NCI-H82 (cell line): ENCODE measurements at places on chromosomes 5 and 9.

- no peak for DNase-seq
Observed at GRCh38 chr5:44875661-44876605, 67.2 kb downstream of the MRPS30 start.

- DNase-seq: no peak
Observed at GRCh38 chr9:20437476-20437875, 184.8 kb downstream of the MLLT3 start.

DNA sequence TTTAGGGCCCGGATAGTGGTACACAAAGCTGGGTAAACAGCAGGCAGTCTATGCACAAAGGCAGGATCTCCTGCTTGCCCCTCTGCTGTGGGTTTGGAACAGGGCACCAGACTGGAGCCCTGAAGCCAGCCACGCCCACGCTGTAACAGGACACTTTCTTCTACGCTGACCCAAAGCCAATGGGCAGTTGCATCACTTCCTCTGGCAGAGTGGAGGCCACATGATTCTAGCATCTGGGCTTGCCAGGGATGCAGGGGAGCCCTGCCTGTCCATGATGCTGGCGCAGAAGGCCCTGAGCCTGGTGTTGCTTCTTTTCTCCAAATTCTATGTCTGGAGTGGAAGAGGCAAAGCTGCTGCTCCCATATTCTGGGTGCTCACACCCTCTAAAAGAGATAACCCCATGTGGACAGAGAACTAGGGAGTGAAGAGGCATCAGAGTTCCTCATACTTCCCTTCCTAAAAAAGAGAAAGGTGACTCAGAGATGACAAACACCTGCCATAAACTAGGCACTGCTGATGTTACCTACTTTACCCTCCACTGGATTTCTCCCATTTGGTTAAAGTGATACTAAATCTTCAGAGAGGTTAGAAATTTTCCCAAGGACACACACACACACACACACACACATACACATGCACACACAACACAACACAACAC, 260.3 kb upstream of the KLF4 start:
- no peak for DNase-seq

DNA sequence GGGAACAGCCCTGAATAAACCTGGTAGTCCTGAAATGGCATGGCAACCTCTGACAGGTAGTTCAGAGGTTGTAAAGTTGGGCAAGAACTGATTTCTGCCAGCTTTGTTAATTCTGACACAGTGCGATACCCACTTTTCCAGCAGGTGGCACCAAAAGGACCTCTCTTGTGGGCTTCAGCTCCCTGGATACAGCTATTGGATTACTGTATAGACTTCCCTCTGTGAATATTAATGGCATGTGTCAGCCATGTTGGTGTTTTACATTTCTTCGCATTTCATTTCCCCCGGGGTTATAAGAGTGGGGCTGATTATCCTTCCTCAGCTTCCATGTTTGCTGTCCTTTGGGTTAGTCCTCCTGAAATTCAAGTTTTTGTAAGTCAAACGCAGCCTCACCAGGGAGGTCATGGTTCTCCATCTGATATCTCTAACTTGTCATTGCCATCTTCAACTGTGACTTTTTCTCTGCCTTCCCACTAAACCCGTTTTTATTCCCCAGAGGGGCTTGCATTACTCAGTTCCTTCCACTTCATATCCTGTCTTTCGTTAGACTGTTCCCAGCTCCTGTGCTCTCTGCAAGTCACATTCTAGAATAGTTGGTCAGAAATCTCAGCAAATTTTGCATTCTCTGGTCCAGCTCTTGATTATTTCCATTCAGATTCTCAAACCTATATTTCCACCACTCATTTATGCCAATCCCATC, 135.6 kb downstream of the LIFR start:
- peak; percentile 82 for DNase-seq

DNA sequence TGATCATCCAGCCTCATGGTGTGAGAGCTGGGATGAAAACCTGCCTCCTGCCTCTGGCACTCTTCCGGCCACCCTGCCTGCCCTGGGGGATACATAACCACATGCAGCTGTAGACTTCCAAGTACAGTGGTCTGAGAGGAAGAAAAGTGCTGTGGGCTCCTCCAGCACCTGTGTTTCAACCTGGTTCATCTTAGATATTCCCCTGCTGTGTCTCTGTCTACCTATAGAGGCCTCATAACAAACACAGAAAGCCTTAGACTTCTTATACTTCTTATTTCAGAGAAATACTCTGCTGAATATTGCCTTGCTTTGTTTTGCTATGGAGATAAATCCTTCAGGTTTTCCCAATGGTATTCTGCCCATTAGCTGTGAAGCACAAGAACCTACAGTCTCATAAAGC, 19.6 kb upstream of the TNFAIP8 start:
- no peak for DNase-seq

- no peak for DNase-seq
Observed at GRCh38 chr9:134466869-134467616, 140.8 kb downstream of the RXRA start.

GRCh38 chr5:36599986-36600779, 6.2 kb upstream of the SLC1A3 start:
- DNase-seq: no peak

GRCh38 chr9:96130970-96131369, 171.0 kb downstream of the HSD17B3 start:
- DNase-seq: no peak

- no peak for DNase-seq
Observed at GRCh38 chr5:150577378-150578139, 62.9 kb upstream of the SYNPO start.

DNA sequence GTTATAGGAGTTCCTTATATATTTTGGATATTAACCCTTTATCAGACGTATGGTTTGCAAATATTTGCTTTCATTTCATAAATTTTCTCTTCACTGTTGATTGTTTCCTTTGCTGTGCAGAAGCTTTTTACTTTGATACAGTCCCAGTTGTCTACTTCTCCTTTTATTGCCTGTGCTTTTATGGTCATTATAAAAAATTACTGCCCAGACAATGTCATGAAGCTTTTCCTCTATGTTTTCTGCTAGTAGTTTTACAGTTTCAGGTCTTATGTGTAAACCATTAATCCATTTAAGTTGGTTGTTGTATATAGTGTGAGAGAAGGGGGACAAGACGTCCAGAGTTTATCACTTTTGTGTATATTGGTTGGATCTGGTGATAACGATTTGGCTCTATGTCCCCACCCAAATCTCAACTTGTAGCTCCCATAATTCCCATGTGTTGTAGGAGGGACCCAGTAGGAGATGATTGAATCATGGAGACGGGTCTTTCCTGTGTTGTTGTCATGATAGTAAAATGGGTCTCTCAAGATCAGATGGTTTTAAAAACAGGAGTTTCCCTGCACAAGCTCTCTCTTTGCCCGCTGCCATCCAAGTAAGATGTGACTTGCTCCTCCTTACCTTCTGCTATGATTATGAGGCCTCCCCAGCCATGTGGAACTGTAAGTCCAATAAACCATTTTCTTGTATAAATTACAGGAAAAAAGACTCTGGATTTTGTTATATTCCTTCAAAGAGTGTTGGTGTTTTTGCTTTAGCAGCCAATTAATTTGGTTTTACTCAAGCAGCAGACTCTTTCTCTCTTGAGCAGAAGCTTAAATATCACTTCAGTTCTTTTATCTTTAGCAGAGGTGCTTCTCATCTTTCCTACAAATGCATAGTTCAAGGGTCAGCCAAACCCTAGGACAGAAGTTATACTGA, 13.7 kb downstream of the F2R start:
- no peak for DNase-seq

GRCh38 chr9:38319496-38320173, 72.9 kb upstream of the ALDH1B1 start:
- DNase-seq: no peak

DNA sequence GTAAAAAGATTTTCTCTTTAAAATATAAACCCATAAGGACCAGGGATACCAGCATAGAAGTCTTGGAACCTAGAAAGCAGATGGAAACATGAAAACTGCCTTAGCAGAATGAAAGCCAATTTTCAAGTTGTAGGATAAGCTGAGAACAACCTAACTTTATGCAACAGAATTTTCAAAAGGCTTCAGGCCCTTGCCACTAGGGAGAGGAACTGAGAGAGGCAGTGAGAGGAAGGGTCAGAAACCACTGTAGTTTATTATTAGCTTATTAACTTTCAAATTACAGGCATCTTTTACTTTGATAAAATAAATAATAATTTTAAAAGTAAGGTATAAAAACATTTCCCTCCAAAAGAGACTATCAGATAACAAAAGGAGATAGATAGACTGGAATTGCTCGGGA, 33.4 kb downstream of the FAM81B start:
- no peak for DNase-seq

DNA sequence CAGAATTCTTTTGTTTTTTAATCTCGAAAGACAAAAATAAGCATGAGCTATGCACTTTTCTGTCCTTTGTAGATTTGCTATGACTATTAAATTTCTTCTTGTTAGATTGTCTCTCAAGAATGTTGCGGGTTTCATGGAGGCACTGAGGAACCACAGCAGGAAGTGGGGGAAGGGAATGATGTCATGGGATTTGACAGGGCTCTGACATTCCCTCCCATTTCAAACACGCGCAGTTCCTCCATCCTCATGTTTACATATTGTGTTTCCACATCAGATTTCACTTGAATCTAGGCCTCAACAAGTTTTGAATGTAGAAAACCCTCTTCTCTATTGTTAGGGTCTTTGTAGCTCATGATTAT, 154.8 kb downstream of the PALM2AKAP2 start:
- no peak for DNase-seq

DNA sequence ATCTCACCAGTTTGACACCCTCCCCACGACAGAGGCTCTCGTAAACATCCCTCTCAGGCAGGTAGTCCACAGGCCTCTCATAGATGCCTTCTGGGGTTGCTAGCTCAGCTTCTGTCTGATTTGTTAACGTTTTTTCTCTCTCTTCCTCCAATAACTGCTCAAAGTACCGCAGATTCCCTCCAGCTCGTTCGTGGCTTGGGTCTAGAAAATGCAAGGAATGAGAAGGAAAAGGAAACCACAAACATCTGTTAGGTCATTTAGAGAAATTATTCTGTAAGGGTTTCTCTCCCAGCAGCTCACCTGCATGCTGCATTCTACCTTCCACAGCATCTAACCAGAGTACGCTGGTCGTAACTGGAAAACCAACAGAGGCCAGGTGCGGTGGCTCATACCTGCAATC, 18.5 kb downstream of the P4HA2 start:
- no peak for DNase-seq

DNA sequence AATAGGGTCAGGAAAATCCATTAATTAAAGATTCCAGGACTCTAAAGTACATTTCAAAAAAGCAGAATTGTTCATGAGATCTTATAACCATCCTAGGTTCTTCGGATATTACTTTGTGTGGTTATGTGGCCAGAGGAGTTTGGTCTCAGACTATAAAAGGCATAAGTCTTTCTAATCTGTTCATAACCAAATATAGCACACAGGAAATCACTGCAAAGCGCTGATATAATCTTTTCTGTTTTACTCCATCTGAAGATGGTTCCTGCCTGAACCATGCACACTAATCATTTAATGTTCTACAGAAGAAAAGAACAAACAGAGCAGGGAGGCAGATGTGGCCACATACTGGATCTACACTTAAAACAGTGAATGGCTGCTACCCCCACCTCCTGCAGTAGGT, 182.8 kb downstream of the SEMA5A start:
- DNase-seq: no peak

DNA sequence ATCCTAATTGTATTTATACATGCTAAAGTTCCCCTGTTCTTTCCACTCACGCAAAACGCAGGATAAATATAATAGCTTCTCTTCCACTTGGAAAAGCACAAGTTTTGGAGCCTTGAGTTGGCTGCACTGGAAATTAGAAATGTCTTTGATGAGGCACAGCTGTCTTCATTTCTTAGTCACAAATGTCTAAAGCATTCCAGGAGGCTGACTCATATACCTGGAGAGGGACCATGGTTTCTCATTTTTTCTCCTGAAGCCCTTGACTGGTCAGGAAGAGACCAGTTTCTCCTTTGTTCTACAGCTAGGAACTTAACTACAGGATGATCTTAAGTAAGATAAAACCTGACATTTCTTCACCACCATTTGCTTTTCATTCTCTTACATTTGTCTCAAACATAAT, 16.2 kb downstream of the MTX3 start:
- DNase-seq: peak; percentile 20

DNA sequence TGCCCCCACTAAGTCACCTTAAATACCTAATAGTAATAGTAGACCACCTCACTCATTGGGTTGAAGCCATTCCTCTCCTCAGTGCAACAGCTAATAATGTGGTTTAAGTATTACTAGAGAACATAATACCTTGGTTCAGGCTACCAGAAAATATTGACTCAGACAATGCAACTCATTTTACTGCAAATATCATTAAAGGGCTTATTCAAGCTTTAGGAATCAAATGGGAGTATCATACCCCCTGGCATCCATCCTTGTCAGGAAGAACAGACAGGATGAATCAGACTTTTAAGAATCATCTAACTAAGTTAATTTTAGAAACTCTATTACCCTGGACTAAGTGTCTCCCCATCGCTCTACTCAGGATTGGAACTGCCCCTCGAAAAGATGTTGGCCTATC, 6.8 kb upstream of the RNF180 start:
- DNase-seq: no peak

DNA sequence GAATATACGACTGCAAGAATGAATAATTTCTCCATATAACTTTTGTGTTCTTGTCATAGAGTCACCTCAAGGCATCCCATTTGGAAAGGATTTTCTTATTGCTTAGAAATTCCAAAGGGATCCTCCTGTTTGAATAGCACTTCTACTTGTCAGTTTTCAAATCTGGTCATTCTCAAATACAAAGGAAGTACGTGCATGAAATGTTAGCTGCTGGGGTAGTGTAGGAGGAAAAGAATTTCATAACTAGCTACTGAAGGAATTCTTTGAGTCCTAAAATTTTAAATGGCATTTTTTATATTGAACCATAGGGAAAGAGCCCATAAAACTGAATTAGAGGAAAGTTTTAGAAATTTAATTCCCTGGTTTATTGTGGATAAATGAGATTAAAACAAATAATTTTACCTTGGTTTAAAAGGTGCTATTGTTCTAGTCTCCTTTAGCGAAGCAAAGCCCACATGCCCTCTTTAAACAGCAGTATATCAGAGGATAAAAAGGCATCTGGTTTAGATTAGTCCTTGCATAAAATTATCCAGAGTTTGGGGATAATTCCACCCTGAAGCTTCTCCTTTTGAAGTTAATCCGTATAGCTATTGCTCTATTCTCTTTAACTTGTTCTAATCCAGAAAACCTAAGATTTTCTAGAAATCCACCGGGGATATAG, 2.0 kb upstream of the MPDZ start:
- DNase-seq: peak; percentile 31

- DNase-seq: no peak
Observed at GRCh38 chr5:95836544-95836943, 14.0 kb upstream of the GLRX start.

GRCh38 chr9:92036756-92037155, 78.5 kb downstream of the SPTLC1 start:
- no peak for DNase-seq

- DNase-seq: no peak
Observed at GRCh38 chr5:56467176-56467717, 234.1 kb upstream of the ANKRD55 start.

GRCh38 chr9:100674419-100675122, 96.7 kb downstream of the CAVIN4 start:
- DNase-seq: no peak

DNA sequence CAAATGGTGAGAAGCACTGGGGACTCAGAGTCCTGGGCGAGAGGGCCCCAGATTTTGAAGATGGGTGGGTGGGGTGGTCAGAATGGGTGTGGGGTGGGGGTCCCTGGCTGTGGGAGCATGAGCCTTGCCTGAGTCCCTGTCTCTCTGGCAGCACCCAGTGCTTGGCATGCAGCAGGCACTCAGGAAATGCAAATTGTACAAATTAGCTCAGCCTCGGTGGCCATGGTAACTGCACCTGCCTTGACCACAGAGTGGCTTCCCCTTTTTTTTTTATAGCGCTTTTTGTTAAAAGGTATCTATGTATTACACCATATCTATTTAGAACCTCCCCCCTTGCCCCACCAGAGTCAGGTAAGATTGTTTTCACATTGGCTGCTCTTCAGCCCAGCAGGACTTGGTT, 19.2 kb upstream of the PITX1 start:
- DNase-seq: no peak
